ENCODE measurements at places on chromosomes 1 and 21.

DNA sequence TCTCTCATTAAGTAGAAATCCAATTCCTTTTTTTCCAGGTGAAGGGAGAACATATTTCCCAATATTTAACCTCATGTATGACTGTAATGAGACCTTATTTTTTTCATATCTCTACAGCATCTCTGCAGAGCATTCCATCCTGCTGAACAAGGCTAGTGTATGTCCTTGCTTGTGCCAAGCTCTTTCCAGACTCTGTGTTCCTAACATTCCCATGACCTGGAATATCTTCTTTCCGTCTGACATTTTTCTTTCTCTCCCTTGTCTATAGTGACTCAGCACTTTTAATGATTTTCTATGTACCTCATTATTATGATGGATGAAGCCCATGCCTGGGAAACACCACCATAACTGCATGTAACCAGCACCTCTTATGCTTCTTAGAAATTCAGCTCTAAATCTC, 278.3 kb upstream of the NRIP1 start:
- no peak for DNase-seq

DNA sequence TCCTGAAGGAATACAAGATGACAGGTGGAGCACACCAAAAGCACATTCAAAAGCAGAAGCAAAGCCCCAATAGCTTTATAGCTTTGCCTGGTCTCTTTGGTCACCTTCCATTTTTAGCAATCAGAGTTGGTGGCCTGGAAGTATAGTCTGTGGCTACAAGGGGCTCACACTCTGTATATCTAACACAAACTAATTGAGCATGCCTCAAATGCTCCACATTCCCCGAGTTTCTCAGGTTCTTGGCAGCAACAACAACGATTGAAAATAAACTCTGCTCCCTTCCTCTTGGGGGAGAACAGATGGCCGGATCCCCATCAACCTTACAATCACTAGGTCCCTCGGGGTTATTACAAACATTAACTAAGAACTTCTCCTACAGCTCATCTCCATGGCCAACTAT, 24.9 kb upstream of the TADA1 start:
- DNase-seq, result no peak

GRCh38 chr21:17780539-17780938, 38.6 kb downstream of the C21orf91 start:
- DNase-seq, result no peak

- no peak for DNase-seq
Measured at GRCh38 chr1:65230731-65231481, 78.4 kb upstream of the DNAJC6 start.

Data from stimulated activated CD8-positive, alpha-beta memory T cell treated with anti-CD3 and anti-CD28 coated beads, Interleukin-12 subunit alpha, Interleukin-12 subunit beta, amount 100 ng/mL, for 1 hour (primary cell).